ENCODE measurements at places on chromosomes 6 and 20.

- H3K27me3 ChIP-seq, result no peaks in the 10 kb centered on the region
- H3K4me3 ChIP-seq, result peak overlapping the region; percentile 44
- peaks cover 8% of the 10 kb centered on the region for H3K36me3 ChIP-seq
- peaks cover 38% of the 10 kb centered on the region for H3K4me1 ChIP-seq
- peak; percentile 57 for DNase-seq
Observed at GRCh38 chr6:166499350-166500163, 86.9 kb downstream of the RAMACL start.

DNA sequence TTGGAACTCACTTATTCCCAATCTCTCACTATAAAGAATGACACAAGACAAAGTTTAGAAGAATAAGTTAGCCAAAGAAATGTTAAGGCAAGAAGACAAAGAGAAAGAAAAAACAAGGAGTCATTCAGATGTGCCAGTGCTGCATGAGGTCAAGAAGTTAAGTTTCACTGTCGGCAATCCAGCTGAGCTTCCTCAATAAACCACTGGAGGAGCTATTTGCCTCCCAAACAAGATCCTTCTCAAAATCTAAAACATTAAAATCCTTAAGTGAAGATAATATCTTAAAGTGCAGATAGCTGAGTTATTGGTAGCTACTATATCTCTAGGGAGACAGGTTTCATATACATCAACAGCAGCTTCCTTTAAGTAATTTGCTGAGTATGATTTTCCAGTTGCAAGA, 512.3 kb downstream of the HDGFL1 start:
- H3K36me3 ChIP-seq, result no peaks in the 10 kb centered on the region
- H3K27ac ChIP-seq, result no peak overlapping the region
- no peaks in the 10 kb centered on the region for H3K4me1 ChIP-seq
- no peaks in the 10 kb centered on the region for H3K27me3 ChIP-seq

DNA sequence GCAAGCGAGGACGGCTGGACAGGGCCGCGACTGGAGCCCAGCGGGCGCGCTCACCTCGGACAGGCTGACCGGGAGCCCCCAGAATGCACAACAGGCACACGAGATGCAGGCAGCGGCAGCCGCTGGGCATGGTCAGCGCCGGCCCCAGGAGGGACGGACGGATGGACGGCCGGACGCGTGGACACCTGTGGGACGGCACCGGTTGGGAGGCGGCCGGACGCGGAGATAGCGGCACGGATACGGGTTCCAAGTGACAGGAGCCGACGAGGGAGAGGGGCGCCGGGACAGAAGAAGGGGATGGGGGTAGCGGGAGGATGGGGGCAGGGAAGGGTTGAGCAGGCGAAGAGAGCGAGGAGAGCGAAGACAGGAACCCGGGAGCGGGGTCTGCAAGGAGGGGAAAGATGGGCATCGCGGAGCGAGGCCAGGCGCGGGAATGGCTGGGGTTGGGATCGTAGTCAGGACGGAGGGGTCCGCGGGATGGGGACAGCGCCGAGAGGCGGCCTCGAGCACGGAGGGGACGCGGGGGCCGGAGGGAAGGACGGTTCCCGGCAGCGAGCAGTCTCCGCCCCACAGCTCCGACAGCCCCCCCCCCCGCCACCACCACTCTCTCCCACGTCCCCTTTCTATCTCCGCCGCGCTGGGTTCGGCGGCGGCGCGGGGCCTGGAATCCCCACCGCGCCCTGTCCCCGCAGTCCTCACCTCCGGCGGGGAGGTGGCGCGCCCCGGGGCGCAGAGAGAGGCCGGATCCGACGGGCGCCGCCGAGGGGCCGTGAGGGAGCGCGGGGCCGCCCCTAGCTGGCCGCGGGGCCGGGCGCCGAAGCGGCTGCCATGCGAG, 435 bp downstream of the DLK2 start:
- peaks cover 32% of the 10 kb centered on the region for H3K36me3 ChIP-seq
- H3K4me3 ChIP-seq, result peak overlapping the region; percentile 72
- DNase-seq, result peak; percentile 71

GRCh38 chr6:166318227-166318626, 10.0 kb upstream of the PRR18 start:
- H3K4me1 ChIP-seq, result no peaks in the 10 kb centered on the region
- H3K4me3 ChIP-seq, result no peak overlapping the region
- H3K36me3 ChIP-seq, result peaks cover 42% of the 10 kb centered on the region
- no peaks in the 10 kb centered on the region for H3K27me3 ChIP-seq
- H3K27ac ChIP-seq, result peak overlapping the region; percentile 26

GRCh38 chr6:100257793-100258395, 206.8 kb downstream of the SIM1 start:
- no peaks in the 10 kb centered on the region for H3K36me3 ChIP-seq
- DNase-seq, result no peak
- H3K27me3 ChIP-seq, result no peaks in the 10 kb centered on the region
- H3K27ac ChIP-seq, result no peak overlapping the region

DNA sequence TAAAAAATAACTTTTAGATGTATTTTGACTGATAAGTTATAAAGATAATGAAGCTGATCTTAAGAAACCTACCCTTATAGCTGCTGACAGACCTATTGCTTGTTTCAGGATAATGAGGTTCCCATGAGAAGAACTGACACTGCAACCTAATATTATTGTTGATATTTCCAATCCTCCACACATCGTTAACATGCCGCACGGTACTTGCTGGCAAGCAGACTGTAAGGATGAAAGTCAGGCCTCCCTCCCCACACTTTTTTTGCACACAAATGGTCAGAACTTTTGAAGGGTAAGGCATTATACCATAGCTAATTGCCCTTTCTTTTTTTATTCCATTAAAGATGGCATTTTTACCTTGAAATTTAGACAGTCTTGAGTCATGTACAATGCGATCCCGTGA, 210.9 kb downstream of the UST start:
- H3K27ac ChIP-seq, result no peak overlapping the region
- no peak for DNase-seq
- H3K4me3 ChIP-seq, result no peak overlapping the region
- no peaks in the 10 kb centered on the region for H3K4me1 ChIP-seq
- H3K36me3 ChIP-seq, result no peaks in the 10 kb centered on the region
- no peaks in the 10 kb centered on the region for H3K27me3 ChIP-seq

DNA sequence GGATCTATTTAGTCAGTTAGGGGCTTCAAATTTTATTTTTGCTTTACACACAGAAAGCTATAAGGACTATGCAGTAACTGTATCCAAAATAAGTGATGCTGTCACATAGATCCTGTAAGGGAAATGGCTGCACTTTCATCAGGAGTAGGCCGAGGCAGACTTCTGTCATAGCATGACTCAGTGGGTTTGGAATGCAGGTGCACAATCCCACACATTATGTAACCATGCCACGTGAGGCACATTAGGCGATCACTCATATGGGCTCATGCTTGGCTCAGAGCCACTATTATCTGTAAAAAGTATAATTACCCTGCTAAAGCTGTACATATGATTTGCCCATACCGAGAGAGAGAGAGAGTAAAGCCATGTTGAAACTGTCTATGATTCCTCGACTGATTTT, 1189.4 kb upstream of the EYS start:
- no peak overlapping the region for H3K27ac ChIP-seq
- DNase-seq, result no peak
- H3K4me1 ChIP-seq, result no peaks in the 10 kb centered on the region
- no peaks in the 10 kb centered on the region for H3K27me3 ChIP-seq
- no peaks in the 10 kb centered on the region for H3K36me3 ChIP-seq
- H3K4me3 ChIP-seq, result no peak overlapping the region
